ENCODE measurements at places on chromosomes 7 and 10.

- peak; percentile 13 for DNase-seq
These were observed at the start of gene ZNF32 for GRCh38 chr10:43648398-43649184. Gene ZNF32 (minus strand): TSS chr10:43648881. CDS start chr10:43646133, 2,748 bp downstream.

DNA sequence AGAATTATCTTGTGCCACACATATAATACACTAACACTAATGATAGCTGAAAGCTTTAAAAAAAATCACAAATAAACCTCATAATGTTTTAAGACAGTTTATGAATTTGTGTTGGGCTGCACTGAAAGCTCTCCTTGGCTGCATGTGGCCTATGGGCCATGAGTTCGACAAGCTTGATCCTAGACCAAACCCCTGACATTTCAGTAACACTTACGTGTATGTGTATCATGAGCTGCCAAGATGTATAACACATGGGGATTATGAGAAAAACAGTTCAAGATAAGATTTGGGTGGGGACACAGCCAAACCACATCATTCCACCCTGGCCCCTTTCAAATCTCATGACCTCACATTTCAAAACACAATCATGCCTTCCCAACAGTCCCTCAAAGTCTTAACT is 823.8 kb downstream of the PCDH15 start:
- no peak for DNase-seq

- no peak for DNase-seq
These were observed 2.8 kb upstream of the FLNC start for GRCh38 chr7:128827248-128827958.

DNA sequence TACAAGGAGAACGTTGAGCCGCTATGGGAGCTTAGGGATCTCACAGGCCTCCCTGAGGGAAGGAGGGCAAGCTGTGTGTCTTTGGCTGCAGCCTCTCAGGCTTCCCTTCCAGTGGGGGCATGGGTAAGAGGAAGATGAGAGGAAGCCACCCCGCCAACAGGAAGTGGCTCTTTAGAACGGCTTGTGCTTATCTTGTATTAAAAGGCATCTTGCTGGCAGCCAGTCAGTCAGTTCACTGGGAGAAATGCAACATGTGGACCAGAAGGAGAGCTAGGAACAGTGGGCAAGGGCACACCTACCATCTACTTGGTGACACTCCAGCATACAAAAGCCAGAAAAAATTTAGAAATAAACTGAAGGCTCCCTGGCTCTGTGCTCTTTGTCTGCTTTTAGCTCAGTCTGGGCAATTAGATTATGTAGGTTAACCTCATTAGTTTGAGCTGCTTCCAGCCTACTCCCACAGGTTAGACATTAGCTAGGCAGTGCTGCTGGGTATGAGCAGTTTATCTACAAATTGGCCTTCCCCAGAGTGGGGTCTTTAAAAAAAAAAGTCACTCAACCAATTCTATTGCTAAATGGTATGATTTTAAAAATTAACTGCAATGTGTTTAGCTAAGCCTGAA is 595.9 kb downstream of the KCNMA1 start:
- no peak for DNase-seq

- no peak for DNase-seq
These were observed 1.4 kb upstream of the ZNF212 start for GRCh38 chr7:149238051-149238450.

DNA sequence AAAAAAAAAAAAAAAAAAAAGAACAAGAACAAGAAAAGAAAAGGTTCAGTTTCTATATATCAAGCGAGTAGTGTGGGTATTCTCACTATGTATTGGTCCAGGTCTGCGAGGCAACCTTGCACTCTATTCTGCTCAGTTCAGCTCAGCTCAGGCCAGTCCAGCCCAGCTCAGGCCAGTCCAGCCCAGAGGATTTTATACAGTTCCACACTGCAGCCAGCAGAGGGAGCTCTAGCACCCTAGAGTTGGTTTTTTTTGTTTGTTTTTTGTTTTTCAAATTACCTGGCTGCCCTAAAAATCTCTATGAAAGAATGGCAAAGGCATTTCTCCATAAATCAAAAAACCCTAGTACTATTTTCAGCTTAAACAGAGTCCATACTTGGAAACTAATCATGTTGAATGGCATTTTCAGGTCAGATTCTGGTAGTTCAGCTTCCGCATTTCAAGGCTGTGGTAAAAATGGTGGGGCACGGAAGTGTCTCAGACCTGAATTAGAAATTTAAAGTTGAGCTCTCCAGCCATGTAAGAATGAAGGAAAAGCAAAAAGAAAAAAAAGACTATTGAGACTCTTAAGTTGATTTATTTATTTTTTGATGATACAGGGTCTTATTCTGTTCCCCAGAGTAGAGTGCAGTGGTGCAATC is 55.2 kb upstream of the GSDME start:
- peak; percentile 85 for DNase-seq

DNA sequence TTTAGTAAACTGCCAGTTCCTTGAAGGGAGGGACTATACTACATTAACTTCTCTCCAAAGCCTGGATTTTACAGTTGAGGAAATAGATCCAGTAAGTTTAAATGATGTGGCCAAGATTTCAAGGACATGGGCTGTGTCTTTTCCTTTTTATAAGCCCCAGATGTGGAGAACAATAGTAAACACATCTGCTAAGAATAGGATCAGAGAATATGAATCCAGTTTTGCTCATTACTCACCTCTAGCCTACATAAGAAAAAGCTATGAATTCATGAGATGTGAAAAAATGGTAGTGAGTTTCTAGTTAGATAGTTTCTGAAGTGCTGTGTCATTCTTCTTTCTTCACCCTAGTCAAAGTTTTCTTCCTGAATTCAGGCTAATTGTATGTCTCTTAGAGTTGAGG is 38.6 kb downstream of the MAGI2 start:
- DNase-seq, result no peak

DNA sequence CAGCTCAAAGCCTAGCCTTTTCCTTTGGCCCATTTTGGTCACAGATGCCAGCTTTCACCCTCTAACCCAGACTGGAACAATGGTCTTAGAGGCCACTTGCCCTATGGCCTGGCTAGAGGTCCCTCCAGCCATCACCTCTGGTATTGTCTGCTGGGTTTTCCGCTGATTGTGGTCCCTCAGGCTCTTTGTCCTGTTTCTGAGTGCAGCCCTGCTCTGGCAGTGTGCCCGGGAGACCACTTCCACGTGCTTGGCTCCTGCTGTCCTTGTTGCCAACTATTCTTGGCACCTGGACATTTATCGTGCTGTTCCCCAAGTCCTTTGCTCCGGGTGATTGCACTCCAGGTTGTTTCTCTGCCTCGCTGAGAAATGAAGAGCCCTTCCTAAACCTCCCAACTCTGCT is 53.3 kb upstream of the FAM180A start:
- no peak for DNase-seq

- no peak for DNase-seq
These were observed 67.3 kb downstream of the AP3M1 start for GRCh38 chr10:74083304-74083703.

DNA sequence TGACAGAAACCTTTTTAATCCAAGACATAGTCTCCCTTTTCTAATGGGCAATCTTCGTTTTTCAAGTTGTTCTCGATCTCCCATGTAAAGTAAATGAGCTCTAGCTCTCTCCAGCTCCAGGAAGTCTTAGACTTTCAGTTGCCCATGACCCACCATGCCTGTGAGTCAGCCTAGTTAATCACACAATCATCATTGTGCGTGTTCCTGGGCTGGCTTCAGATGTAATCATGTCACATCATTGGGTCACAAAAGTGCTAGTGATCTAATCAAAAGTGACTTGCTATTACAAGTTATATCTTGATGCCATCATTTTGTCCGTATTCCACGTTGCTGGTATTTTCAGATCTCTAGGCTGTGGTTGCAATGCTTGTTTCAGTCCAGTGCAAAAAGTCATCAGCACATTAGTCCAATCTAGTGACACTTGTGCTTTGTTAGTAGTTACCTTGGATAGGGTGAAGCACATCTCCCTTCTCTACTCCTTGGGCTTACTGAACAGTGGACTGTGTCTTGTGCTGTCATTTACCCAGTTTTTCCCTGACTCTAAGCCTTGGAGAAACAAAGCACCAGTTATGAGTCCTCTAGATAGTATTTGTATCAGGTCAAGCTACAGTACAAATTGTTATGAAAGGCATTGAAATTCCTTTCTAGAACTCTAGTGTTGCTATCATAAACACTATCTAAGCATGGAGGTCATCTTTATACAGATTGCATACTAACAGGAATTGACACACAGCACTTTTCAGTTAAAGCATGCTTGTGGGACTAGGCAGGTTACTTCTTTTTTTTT is 316.6 kb downstream of the GFRA1 start:
- no peak for DNase-seq
